ENCODE measurements at places on chromosomes 1 and 21. TPM values are rescaled to one million over a fixed set of nuclear protein-coding genes. Genes with fewer than 3 reads are reported as not detected.

RGL1 gene
- total RNA-seq, result 11.7 TPM

CAMK1G gene
- not detected for total RNA-seq

DNA sequence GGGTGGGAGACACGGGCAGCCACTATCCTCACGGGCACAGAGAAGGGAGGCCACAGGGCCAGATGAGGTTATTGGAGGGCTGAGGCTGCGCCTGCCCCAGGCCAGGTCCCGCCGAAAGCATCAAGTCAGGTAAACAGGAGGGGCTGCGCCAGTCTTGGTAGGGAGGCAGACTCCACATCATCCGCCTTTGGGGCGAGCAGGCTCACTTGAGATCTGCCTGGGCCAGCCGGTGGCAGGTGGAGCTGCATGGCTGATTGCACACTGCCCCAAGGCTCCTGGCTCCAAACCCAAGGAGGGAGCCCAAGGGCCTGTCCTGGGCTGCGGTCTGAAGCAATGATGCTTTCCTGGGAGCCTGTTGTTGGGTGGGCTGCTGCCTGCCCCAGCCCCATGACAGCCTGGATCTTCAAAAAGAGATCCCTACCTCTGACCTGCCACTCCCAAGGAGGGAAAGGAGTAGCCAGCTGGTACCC is 4.6 kb downstream of the SMIM1 start:
- peaks cover 33% of the 10 kb centered on the region for H3K36me3 ChIP-seq
- no peak for DNase-seq
- H3K4me3 ChIP-seq, result no peak overlapping the region
- H3K27me3 ChIP-seq, result no peaks in the 10 kb centered on the region

- no peak overlapping the region for H3K27ac ChIP-seq
- H3K4me1 ChIP-seq, result no peaks in the 10 kb centered on the region
- no peak overlapping the region for H3K4me3 ChIP-seq
- no peak for DNase-seq
- no peaks in the 10 kb centered on the region for H3K27me3 ChIP-seq
- H3K36me3 ChIP-seq, result no peaks in the 10 kb centered on the region
These were observed 223.7 kb upstream of the ADAMTS5 start for GRCh38 chr21:27190601-27191000.

DNA sequence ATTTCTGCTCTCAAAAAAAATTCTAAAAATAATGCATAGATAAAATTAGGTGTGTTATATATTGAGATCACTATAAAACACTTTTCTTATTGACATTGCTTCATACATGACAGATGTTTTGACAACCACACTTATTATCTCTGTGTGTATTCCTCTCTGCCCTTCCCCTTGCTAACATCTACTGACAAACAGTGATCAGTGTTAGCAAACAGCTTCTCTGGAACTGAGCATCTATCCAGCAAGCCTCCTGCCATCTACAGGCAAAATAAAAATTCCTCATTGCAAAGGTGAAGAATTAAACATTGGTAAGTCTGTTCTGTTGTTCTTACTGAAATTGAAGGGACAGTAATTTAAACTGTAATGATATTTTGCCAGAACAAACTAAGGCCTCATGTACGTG is 2153.9 kb downstream of the NCAM2 start:
- H3K4me3 ChIP-seq, result no peak overlapping the region
- no peak overlapping the region for H3K27ac ChIP-seq
- H3K27me3 ChIP-seq, result no peaks in the 10 kb centered on the region
- H3K4me1 ChIP-seq, result no peaks in the 10 kb centered on the region
- DNase-seq, result no peak
- H3K36me3 ChIP-seq, result no peaks in the 10 kb centered on the region

GRCh38 chr1:65975708-65976107 is 183.0 kb downstream of the PDE4B start:
- H3K27ac ChIP-seq, result no peak overlapping the region
- H3K36me3 ChIP-seq, result no peaks in the 10 kb centered on the region
- no peaks in the 10 kb centered on the region for H3K27me3 ChIP-seq
- no peak for DNase-seq
- H3K4me3 ChIP-seq, result no peak overlapping the region

- H3K36me3 ChIP-seq, result peaks cover 18% of the 10 kb centered on the region
- no peak for DNase-seq
- no peak overlapping the region for H3K4me3 ChIP-seq
- H3K27me3 ChIP-seq, result no peaks in the 10 kb centered on the region
- H3K4me1 ChIP-seq, result no peaks in the 10 kb centered on the region
These were observed 29.6 kb downstream of the GPBP1L1 start for GRCh38 chr1:45656573-45657226.

DNA sequence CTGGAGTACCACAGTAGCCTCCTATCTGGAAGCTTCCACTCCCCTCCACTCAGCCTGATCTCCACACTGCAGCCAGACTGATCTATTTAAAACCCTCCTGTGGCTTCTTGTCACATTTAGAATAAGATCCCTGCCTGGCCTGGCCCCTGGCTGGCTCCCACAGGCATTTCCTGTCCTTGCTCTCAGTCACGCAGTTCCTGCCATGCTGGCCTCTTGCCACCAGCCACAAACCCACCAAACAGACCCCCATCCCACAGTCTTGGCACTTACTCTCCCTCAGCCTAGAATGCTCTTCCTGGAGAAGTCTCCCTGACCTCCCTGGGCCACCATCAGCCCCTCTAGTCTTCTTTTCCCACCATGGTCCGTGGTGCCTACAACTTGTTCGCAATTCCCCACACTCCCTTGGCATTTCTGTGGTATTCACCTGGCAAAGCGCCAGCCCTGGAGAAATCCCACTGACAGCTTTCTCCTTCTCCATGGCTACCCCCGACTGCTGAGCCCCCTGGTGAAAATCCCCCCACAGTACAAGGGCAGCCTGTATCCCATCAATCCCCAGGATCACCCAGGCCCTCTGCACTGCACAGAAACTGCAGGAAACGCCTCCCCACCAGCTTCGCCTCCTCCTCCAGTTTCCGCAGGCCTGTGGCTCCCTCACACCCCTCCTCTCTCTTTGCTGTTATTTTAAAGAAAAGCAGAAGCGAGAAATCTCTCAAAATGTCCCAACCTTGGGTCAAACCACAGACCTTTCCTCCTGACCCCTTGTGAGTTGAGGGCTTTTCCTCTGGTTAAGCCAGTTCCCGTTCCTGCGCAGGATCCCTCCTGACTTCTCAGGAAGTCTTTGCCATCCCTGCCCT is 94.5 kb downstream of the SYT2 start:
- peaks cover 2% of the 10 kb centered on the region for H3K36me3 ChIP-seq
- peak overlapping the region; percentile 89 for H3K27ac ChIP-seq
- H3K4me1 ChIP-seq, result peaks cover 36% of the 10 kb centered on the region
- H3K4me3 ChIP-seq, result no peak overlapping the region
- no peaks in the 10 kb centered on the region for H3K27me3 ChIP-seq

DNA sequence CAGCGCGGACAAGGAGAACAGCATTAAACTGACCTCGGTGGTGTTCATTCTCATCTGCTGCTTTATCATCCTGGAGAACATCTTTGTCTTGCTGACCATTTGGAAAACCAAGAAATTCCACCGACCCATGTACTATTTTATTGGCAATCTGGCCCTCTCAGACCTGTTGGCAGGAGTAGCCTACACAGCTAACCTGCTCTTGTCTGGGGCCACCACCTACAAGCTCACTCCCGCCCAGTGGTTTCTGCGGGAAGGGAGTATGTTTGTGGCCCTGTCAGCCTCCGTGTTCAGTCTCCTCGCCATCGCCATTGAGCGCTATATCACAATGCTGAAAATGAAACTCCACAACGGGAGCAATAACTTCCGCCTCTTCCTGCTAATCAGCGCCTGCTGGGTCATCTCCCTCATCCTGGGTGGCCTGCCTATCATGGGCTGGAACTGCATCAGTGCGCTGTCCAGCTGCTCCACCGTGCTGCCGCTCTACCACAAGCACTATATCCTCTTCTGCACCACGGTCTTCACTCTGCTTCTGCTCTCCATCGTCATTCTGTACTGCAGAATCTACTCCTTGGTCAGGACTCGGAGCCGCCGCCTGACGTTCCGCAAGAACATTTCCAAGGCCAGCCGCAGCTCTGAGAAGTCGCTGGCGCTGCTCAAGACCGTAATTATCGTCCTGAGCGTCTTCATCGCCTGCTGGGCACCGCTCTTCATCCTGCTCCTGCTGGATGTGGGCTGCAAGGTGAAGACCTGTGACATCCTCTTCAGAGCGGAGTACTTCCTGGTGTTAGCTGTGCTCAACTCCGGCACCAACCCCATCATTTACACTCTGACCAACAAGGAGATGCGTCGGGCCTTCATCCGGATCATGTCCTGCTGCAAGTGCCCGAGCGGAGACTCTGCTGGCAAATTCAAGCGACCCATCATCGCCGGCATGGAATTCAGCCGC is 2.5 kb downstream of the S1PR1 start:
- peak; percentile 47 for DNase-seq
- H3K27ac ChIP-seq, result peak overlapping the region; percentile 94
- no peaks in the 10 kb centered on the region for H3K36me3 ChIP-seq
- H3K27me3 ChIP-seq, result no peaks in the 10 kb centered on the region

DNA sequence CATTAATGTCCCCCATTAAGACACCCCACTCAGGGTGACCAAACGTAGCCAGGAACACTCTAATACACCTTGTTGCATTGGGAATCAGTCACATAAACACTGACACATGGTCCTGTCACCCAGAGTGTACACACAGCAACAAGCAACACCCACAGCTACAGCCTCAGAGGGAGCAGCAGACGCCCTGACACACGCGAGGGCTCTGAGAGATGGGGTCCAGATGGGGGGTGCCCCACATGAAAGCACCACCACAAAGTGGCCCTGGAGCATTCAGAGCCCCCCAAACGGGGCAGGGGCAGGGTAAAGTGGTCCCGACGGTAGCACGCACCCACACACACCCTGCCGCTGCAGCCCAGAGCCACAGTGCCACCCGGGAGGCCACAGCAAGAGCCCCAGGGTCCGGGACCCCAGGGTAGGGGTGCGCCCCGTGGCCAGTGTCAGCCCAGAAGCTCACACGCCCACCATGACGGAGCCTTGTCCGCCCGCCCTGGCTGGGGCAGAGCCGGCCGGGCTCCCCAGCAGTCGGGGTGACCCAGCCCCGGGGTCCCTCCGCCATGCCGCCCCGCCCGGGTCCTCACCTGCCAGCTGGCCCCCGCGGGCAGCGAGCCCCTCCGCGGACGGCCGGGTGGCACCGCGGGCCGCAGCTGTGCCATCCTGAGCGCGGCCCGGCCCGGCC is 47.3 kb downstream of the RAP1GAP start:
- H3K27ac ChIP-seq, result no peak overlapping the region
- peaks cover 4% of the 10 kb centered on the region for H3K4me1 ChIP-seq
- no peak for DNase-seq
- no peaks in the 10 kb centered on the region for H3K36me3 ChIP-seq
- peaks cover 15% of the 10 kb centered on the region for H3K27me3 ChIP-seq
- H3K4me3 ChIP-seq, result no peak overlapping the region

GRCh38 chr1:150765296-150765976 is at the start of gene CTSS:
Gene CTSS, minus strand, starts transcription at chr1:150765778. Its CDS starts 1,015 bp downstream, at chr1:150764763.
- H3K4me3 ChIP-seq, result peak within 1 kb of the TSS; percentile 38
- H3K4me1 ChIP-seq, result no peaks in the 10 kb centered on the region
- H3K27me3 ChIP-seq, result no peaks in the 10 kb centered on the region

GRCh38 chr1:6303397-6304012 is 42.6 kb upstream of the GPR153 start:
- H3K36me3 ChIP-seq, result no peaks in the 10 kb centered on the region
- H3K4me1 ChIP-seq, result no peaks in the 10 kb centered on the region
- no peak overlapping the region for H3K27ac ChIP-seq
- DNase-seq, result no peak
- H3K27me3 ChIP-seq, result no peaks in the 10 kb centered on the region

GRCh38 chr1:184296466-184297243 is 90.2 kb upstream of the C1orf21 start:
- peak; percentile 83 for DNase-seq
- H3K4me1 ChIP-seq, result peaks cover 44% of the 10 kb centered on the region
- no peaks in the 10 kb centered on the region for H3K36me3 ChIP-seq
- peak overlapping the region; percentile 87 for H3K27ac ChIP-seq
- H3K27me3 ChIP-seq, result no peaks in the 10 kb centered on the region
- peak overlapping the region; percentile 27 for H3K4me3 ChIP-seq

DNA sequence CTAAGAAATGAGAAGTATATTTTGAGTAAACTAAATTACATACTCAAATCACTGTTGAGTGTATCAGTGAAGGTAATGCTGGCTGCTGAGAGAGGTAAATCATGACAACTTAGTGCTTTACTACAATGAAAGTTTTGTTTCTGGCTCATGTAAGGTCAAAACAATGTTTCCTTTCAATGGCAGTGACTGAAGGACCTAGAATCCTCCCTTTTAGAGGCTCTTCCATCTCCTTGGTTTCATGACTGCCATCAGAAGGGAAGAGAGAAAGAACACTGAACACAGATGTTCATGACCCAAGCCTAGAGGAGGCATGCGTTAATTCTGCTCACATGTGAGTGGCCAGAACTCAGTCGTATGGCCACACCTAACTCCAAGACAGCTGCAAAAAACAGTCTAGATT is 130.6 kb downstream of the AKT3 start:
- H3K36me3 ChIP-seq, result no peaks in the 10 kb centered on the region
- no peaks in the 10 kb centered on the region for H3K27me3 ChIP-seq
- no peak for DNase-seq
- no peak overlapping the region for H3K27ac ChIP-seq
- no peak overlapping the region for H3K4me3 ChIP-seq
- peaks cover 5% of the 10 kb centered on the region for H3K4me1 ChIP-seq
